Mucosa of gallbladder (tissue), 1 donor: ENCODE measurements at places on chromosomes 7 and 10.

DNA sequence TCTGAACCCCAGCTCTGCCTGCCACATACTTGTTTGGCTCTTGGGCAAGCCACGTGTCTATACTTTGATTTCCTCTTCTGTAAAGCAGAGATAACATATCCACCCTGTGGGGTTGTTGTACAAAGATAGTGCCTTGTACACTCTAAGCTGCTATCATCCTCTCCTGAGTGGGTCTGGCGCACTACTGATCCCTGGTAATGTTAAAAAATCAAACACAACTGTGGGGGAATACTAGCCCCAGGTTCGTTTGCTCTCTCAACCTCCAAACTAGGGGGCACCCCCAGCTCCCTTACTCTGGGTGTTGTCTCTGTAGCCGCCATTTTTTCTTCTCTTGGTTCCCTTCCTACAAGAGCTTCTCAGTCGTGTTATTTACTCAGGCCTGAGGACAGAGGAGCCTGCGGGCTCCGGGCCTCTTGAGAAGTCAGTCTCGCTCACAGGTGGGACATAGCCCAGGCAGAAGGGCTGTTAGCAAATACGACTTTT lies 1.0 kb downstream of the POLM start:
- no peak for DNase-seq

GRCh38 chr10:11689945-11690736 lies 52.0 kb upstream of the ECHDC3 start:
- peak; percentile 67 for DNase-seq

DNA sequence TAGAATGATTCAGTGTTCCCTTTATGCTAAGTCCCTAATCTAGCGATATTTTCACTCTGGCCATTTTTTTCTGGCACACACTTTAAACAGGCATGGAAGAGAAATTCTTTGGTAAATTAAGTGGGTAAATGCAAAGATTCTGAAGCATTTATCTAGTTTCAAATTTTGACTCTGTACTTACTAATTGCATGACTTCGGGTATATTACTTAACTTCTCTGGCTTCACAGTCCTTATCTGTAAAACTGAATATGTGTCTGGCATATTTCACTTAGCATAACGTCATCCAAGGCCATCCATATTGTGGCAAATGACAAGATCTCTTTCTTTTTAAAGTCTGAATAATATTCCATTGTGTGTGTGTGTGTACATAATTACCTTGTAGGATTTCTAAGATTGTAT lies 114.5 kb downstream of the MBL2 start:
- DNase-seq = no peak

GRCh38 chr7:158648787-158649186 lies 55.8 kb downstream of the NCAPG2 start:
- no peak for DNase-seq

- DNase-seq = no peak
Observed at GRCh38 chr7:154415709-154416399, 363.7 kb downstream of the DPP6 start.

- peak; percentile 39 for DNase-seq
Observed at GRCh38 chr10:32957341-32958084, 517 bp downstream of the ITGB1 start.

DNA sequence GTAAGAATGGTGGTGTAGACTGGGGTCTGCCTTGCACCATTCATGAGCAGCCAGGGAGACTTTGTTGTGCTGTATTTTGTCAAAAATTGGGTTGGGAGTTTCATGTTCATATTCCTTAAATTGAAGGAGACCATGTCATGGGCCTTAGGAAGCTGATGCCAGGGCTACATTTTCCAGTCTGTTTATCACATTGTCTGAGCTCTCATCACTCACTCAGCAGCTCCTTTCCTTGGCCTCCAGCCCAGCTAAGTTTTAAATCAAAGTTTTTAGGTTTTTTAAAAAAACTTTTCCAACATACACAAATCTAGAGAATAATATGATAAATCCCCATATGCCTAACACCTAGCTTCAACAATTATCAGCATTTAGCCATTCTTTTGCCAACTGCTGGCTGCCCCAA lies 12.6 kb upstream of the FAM13C start:
- DNase-seq = no peak

- DNase-seq = no peak
Observed at GRCh38 chr7:158348446-158348845, 239.2 kb downstream of the PTPRN2 start.

DNA sequence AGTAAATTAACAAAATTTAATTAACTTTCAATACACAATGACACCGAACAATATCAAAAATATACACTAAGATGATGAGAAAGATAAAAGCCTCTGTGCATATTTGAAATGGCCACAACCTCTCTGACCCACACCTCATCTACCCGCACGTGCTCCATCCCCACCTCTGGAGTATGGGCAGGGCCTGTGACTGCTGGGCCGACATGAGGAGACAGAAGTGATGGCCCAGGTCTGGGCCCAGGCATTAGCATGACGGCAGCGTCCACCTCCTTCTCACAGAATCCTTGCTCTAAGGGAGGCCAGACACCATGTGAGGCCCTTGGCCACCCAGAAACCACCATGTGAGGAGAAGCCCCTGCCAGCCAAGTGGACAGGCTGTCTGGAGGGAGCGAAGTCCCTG lies 122.1 kb upstream of the RNF32 start:
- DNase-seq = no peak

- peak; percentile 46 for DNase-seq
Observed at GRCh38 chr10:59362144-59362958, at the start of gene FAM13C. TSS of gene FAM13C (minus strand) at chr10:59362549. CDS start at chr10:59362460, 89 bp downstream.

GRCh38 chr7:1065585-1066241 lies 21.4 kb downstream of the GPR146 start:
- peak; percentile 84 for DNase-seq

GRCh38 chr10:32893434-32893833 lies 64.6 kb downstream of the ITGB1 start:
- no peak for DNase-seq

- DNase-seq = no peak
Observed at GRCh38 chr7:36599645-36600313, 124.5 kb downstream of the AOAH start.

GRCh38 chr10:126638542-126638941 lies 32.0 kb downstream of the C10orf90 start:
- no peak for DNase-seq

DNA sequence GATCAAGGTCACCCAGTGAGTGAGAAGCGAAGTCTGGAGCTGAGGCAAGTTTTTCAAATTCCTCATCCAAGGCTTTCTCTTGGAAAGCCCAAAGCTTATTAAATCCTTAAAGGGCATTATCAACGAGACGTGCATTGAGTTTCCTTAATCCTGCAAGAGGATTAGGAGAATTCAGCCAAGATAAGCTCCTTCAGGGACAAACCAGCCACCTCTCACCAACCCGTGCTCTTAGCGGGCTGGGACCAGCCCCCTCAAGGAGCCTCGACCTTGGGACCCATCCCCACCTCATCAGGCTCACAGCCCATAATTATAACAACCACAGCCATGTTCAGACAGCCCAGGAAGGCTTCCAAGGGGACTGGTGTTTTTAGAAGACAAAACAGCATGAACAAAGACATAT lies 12.0 kb upstream of the SLC29A4 start:
- DNase-seq = no peak

DNA sequence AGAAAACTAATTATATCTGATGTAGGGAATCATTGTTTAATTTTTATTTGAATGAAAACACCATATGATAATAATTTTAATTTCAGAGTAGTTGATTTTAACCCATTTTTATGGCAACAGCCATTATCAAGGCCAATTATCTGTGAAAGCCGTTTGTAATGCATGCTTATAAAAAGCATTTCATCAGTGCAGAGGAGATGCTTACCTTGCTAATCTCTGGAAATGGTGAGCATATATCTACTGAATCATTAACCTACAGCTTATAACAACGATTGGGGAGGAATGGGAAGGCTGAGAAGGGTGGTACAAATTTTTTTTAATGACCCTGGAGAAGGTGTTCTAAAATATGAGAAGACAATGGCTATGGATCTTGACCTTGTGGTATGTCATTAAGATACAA lies 235.6 kb downstream of the DGKB start:
- no peak for DNase-seq

- DNase-seq = no peak
Observed at GRCh38 chr7:99369767-99370391, 4.7 kb upstream of the ARPC1B start.

- peak; percentile 58 for DNase-seq
Observed at GRCh38 chr7:55148571-55148970, 129.8 kb downstream of the EGFR start.

DNA sequence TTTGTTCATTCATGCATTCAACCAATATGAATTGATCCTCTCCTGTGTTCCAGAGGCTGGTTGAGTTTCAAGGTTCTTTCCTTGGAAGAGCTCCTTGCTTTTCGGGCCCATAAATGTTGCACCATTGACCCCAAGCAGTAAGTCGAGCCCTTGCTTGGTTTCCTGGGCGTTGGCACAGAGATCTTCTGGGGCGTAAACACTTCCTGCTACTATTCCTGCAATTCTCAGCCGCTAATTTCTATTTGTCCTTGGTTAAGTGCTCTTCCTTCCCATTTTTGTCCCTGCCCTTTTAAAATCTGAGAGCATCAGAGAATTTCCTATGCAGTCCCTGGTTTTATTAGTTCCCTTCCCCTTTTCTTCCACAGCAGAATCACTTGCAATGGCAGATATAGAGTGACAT lies 44.1 kb upstream of the ADRB1 start:
- no peak for DNase-seq

- DNase-seq = peak; percentile 73
Observed at GRCh38 chr7:78020136-78020873, 221.7 kb downstream of the PHTF2 start.

DNA sequence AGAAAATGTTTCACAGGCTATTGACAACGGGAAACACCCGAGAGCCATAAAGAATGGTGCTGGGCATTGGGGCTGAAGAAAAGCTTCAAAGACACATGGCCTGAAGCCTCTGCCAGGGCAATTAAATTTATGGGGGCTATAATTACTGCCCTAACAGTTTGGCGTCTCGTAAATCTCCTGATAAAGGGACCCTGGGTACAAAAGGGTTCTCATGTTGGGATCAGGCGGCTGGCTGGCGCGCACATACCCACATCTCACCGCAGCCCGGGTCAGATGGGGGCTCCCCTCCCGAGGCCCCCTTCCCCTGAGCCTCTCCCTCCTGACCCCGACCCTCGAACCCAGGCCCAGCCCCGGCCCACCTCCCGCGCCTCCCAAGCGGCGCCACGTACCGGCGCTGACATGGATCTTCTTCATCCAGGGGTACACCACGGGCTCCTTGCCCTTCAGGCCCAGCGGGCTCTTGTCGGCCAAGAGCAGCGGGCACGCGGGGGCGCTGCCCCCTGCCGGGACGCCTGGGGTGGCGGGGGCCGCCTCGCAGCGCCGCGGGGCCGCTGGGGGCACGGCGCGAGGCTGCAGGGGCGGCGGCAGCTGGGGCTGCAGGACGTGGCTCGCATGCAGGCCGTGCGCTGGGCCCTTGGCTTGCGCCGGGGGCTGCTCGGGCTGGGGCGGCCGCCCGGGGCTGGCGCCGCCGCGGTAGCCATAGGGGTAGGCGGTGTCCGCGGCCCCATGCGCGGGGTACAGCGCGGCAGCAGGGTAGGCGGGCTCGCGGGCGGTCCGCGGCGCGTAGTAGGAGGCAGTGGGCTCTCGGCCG lies 623 bp downstream of the HOXA4 start:
- DNase-seq = no peak

- DNase-seq = peak; percentile 97
Observed at GRCh38 chr10:67764012-67764822, 68.2 kb upstream of the CTNNA3 start.

GRCh38 chr7:29315122-29315891 lies 120.7 kb downstream of the CHN2 start:
- no peak for DNase-seq

DNA sequence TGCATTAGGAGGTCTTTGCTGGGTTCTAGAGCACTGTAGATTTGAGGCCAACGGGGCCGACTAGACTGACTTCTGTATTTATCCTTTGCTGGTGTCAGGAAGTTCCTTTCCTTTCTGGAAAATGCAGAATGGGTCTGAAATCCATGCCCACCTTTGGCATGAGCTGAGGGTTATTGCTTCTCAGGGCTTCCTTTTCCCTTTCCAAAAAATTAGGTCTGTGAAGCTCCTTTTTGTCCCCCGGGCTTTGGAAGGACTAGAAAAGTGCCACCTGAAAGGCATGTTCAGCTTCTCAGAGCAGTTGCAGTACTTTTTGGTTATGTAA lies 675 bp downstream of the IL6 start:
- DNase-seq = no peak

- no peak for DNase-seq
Observed at GRCh38 chr7:2107386-2108070, 125.2 kb downstream of the MAD1L1 start.

- DNase-seq = no peak
Observed at GRCh38 chr7:151131592-151132293, 35.8 kb downstream of the GBX1 start.

DNA sequence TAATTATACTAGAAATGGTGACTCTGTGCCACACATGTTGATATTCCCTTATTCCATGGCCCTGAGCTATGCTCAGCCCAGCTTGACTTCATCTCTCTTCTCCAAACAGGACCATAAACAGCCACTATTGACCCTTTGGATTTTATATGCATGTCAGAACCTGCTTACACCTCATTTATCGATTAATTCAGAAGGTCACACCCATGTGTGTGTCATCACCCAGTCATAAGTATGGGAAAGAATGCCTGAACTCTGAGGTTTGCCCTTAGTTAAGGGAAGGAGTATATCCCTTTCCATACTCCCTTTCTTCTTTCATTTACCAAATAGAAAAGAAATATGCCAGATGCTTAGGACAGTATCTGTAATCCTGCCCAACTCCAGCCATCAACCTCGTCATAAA lies 602.3 kb downstream of the SORCS3 start:
- DNase-seq = no peak

DNA sequence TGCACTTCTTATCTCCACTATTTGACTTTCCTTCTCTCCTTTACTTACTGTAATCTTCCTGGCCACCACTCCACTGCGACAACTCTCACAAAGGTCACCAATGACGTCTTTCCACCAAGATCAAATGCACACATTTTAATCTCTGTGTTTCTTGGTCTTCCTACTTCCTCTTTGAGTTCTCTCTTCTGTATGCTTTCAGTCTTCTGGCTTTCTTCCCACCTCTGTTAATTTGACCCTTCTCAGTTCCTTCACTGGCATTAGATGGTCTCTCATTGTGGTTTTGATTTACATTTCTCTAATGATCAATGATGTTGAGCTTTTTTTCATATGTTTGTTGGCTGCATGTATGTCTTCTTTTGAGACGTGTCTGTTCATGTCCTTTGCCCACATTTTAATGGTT lies 31.9 kb downstream of the FAM107B start:
- DNase-seq = peak; percentile 44

GRCh38 chr10:84588971-84589370 lies 260.6 kb downstream of the CCSER2 start:
- no peak for DNase-seq

GRCh38 chr7:29527505-29528108 lies 36.0 kb upstream of the PRR15 start:
- no peak for DNase-seq

DNA sequence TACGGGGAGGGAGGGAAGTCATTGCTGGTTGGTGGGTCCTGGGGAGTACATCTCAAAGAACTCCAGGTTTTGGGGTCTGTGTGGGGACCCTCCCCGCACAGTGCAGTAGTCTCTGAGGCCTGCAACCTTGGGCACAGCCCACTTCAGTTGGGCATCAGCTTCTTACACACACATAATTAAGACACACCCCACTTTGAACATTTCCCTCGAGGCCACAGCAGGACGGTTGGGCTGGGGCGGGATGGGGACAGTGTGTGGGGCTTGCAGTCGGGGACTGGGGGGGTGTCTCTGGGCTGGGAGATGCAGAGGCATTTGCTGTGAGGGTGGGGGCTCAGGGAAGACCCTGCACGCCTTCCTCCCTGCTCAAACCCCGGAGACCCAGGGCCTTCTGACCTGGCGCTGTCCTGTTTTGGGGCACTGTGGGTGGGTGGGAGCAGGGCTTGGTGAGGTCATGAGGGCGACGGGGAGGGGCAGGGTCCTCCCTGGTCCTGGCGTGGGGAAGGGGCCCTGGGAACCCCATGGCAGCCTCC lies 1.3 kb downstream of the LFNG start:
- no peak for DNase-seq
